Osteocyte (in vitro differentiated cells): ENCODE measurements at places on chromosomes 16 and 17.
A peak's percentile ranks its signal among the peaks of the same experiment; 100 is the strongest.

- DNase-seq, result peak; percentile 57
Measured at GRCh38 chr17:40561871-40562611, 3.2 kb downstream of the CCR7 start.

DNA sequence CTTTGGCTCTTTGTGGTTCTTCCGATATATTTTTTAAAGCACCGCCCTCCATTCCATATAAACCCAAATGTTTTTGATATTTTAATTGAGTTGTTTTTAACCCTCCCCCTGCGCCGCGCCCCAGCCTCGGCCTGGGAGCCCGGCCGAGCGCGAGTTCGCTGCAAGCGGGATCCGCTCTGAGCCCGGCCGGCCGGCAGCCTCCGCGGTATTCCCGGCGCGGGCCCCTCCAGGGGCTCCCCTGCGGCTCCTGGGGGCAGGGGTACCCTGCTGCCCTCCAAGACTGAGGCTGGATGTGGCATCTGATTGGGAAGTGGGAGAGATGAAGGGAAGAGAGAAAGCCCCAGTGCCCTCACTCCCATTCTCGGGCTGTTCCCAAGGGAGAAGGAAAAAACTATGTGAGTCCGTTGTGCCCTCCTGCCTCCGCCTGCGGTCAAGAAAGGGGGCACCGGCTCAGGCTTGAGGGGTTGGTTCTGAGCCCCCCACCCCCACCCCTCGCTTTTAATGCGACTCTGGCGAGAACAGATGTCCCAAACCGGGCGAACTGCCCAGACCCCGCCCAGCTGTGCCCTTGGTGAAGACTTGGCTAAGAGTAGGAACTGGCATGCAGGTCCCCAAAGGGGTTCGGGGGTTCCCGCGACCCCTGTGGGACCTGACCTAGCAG lies 8.6 kb downstream of the NEUROD2 start:
- no peak for DNase-seq

- no peak for DNase-seq
Measured at GRCh38 chr17:60601447-60602384, 1.7 kb downstream of the PPM1D start.

- DNase-seq, result no peak
Measured at GRCh38 chr16:73304008-73304774, 256.3 kb upstream of the ZFHX3 start.

DNA sequence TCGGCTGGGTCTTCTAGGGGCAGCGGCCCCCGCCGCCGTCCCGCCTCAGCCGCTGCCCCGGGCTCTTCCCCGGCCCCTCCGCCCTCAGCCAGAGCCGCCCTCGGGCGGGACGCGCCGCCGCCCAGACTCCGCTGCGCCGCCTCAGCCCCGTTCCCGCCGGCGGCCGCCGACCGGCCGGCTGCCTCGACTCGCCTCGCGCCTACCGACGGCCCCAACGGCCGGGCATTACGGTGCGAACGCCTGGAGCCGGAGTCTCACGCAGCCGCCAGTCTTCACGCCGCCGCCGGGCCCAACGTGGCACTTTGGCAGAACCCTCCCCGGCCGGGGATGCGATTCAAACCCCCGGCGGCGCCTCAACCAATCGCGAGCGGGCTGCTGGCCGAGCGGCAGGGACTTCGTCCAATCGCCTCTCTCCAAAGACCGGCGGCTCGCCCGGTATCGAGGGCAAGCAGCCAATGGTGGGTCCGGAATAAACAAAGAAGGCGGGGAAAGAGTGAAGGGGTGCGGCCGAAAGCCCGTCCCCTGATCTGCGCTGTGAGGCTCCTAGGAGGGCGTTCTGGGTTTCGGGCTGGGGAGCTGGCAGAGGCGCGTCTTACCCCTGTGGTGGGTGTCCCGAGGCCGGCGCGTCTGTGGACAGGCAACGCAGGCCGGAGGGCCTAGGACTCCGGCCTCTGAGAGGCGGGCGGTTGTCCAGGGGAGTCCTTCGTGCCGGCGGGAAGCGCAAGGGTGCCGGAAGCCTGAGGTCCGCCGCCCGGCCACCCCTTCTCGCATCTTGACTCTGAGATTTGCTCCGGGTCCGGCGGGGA lies at the start of gene CDR2:
CDR2 (minus strand) TSS at position 309 of the 806 bp plus-strand sequence. CDS start 310 bp downstream, outside the sequence.
- peak; percentile 99 for DNase-seq

DNA sequence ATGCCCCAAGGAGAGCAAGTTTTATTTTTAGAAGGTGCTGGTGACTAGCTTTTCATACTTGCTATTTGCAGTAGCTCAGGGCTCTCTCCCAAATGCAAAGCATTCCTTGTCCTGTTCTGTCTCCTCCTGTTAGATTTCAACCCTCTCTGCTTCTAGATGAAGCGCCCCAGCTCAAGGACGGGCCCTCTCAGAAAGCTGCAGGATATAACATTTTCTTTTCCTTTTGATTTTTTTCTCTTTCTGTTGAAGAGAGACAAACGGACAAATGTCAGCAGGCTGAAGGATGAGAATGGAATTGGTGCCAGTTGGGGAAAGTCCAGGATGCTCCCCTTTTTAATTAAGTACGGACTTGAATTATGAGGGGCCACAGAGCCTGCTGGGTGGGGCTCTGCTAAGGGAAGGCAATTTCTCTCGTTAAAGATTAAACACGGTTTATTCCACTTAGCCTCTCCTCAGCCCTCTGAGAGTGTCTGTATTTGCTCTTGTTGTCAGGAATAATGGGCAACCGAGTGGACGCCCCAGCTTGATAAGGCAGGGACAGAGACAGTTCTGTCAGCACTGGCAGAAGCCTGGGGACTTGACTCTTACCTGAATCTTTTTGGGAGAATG lies 6.2 kb upstream of the ETV4 start:
- DNase-seq, result no peak

DNA sequence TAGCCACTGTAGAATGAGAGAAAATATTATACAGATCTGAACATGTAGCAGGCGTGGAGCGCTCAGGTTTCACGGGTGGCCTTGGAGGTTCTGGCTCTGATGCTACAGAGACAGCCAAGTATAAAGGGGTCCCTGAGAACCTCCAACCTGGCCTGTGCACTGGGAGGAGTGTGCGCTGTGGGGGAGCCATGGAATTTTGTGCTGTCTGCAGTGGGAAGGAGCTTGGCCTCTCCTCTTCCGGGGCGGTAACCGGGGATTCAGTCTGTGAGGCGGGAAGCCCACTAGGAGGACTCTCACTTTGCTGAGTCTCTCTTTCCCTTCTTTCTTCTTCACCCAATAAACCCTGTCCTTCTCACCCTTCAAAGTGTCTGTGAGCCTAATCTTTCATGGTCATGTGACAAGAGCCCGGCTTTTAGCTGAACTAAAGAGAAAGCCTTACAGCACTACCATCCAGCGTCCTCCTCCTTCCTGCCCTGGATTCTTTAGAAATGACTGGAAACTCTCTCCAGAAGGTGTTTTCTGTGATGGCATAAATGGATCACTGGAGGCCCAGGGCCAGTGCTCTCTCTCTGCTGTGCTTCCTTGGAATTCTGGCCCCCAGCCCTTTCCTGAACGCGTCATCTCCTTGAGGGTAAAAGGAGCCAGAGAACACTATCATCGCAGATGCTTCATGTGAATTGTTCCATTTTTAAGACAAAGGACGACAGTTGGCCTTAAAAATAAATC lies 232.1 kb upstream of the CACNG5 start:
- peak; percentile 60 for DNase-seq

- no peak for DNase-seq
Measured at GRCh38 chr16:84821179-84821578, 1.4 kb downstream of the CRISPLD2 start.

- no peak for DNase-seq
Measured at GRCh38 chr16:18832006-18832405, 30.7 kb upstream of the ARL6IP1 start.

GRCh38 chr16:4085405-4085970 lies 30.8 kb downstream of the ADCY9 start:
- DNase-seq, result peak; percentile 70

- DNase-seq, result no peak
Measured at GRCh38 chr16:51658531-51658930, 507.5 kb upstream of the SALL1 start.

- DNase-seq, result no peak
Measured at GRCh38 chr16:61892531-61892930, 143.7 kb downstream of the CDH8 start.

GRCh38 chr17:31553506-31553905 lies 162.0 kb downstream of the RAB11FIP4 start:
- no peak for DNase-seq

GRCh38 chr17:50035421-50035879 lies 20.5 kb upstream of the ITGA3 start:
- DNase-seq, result no peak

DNA sequence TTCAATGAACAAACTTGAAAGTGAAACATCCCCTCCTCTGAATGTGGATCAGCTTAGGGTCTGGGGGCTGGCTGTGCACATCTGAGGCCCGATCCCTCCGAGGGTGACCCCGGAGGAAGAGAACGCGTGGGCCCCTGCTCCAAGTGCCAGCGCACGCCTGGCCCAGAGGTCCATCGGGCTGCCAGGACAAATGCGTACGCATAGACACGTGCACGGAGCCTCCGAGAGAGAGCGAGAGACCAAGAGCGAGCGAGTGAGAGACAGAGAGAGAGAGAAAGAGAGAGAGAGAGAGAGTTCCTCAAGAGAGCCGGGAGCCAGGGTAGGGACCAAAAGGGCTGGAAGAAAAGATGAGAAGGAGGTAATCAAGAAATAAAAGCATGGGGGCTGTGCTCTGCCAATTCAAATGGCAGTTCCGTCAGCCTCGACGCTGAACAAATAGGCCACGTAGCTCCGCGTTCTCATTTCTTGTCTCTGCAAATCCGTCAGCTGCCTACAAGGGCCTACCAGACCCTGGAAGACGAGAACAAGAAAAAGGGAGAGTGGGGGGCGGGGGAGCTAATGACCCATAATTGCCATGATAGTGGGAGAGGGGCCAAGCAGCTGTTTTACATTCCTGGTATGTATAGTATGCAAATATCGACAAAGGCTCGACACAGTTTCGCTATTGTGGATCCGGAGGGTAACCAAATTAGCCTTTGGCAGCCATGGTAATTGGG lies 435.3 kb upstream of the ZFHX3 start:
- peak; percentile 70 for DNase-seq

DNA sequence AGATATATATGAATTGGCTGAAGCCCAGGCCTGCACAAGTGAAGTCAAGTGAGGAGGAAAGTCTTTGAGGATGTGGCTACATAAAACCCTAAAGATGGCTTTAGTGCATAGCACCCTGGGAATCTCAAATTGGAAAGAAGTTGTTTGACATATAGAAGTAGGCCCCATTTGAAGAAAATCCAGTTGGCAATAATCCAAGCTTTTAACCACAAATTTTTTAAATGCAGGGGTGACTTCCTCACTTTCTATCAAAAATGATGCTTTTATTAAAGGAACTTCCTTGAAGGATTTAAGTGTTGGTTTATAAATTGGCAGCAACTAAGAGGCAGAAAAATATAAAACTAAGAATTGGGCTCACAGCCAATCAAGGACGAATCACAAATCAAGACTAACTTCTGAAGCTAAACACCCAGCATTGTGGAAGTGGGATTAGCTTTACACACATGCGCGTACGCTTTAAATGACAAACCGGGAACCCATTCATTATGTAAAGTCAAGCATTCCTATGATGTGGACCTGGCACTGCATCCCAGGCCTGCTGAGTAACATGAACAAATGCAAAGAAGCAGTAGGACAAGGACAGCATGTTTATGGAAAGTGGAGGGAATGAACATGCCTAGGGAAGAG lies 63.3 kb downstream of the NOG start:
- DNase-seq, result no peak

GRCh38 chr16:2520784-2521531 lies 787 bp downstream of the AMDHD2 start:
- no peak for DNase-seq

DNA sequence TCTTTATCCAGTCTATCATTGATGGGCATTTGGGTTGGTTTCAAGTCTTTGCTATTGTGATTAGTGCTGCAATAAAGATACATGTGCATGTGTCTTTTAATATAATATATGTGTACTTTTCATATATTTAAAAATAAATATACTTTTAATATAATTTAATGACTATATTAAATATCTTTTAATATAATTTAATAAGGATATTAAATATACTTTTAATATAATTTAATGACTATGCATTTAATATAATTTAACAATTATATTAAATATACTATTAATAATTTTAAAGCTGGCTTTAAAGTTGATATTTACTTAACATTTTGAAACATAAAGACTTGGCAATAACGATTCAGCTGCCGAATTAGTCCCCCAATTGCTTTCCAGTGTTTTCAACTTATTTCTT lies 1.2 kb downstream of the CCL23 start:
- DNase-seq, result no peak

DNA sequence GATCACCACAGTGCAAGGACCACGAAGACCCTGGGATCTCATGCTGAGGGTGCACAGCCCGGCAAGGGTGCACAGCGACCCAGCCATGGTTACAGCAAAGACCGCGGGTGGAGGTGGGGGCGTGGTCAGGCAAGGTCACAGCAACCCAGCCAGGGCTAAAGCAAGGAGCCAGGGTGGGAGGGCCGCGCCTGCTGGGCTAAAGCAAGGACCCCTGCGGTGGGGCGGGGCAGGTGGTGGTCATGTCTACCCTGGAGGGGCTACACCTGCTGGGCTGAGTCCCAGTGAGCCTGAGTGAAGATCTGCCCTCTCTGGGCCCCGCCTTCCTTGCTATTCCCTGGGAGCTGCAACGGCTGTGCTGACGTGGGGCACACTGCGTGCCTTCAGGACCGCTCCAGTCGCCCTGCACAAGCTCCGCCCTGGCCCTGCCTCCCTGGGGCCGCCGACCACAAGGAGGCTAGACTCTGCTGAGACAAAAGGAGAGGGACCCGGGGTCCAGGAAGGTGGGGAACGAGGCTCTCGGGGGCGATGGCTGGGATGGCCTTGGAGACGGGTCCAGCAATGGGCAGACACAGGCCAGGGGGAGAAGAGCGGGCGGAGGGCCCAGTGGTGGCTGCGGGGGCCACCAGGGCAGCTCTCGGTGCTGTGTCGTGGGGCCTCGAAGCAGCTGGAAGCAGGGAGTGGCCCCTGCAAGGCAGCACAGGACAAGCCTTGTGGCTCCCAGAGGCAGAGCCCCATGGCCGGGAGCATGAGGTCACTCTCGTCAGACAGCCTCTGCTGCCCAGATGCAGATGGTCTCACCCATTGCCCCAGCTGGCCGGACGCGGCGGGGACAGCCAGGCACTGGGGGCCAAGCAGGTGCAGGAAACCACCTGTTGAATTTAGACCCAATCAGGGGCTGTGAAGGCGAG lies 52.8 kb downstream of the CBFA2T3 start:
- no peak for DNase-seq

DNA sequence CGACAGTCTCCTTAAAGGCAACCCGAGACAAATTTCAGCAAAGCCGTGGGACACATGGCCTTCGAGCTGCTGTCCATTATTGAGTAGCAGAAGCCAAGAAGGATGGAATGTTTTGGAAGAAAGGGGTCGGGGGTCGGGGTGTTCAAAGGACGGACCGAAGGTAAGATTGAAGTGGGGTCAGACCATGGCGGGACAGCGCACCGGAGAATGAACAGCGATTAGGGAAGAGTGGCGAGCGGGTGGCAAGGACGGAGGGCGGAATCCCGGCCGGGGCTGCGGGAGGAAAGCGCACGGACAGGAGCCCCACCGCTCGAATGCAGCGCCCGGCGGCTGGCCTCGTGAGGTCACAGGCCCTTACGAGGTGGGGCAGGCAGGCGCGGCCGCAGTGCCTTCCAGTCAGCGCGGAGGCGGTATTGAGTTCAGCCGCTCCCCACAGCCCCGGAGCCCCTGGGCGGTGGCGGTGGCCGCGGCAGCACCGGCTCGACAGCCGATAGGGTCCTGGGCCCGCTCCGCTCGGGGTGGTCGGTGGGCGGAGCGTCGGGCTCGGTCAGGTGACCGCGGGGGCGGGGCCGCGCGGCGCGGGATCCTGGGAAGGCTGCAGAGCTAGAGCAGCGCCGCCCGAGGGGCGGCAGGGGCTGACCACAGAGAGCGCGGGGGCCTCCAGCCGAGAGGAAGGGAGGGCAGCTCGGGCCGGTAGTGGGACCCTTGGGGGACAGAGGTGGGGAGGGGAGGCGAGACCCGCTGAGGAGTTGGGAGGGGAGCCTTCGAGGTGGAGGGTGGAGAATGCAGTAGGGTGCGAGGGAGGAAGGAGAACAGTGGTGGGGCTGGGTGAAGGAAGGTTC lies at the start of gene EFCAB13:
EFCAB13 (plus strand) TSS at position 574 of the 842 bp plus-strand sequence. CDS start 4,399 bp downstream, outside the sequence.
- peak; percentile 93 for DNase-seq
